NCI-H69 (cell line): ENCODE measurements at places on chromosomes 5 and 9.

DNA sequence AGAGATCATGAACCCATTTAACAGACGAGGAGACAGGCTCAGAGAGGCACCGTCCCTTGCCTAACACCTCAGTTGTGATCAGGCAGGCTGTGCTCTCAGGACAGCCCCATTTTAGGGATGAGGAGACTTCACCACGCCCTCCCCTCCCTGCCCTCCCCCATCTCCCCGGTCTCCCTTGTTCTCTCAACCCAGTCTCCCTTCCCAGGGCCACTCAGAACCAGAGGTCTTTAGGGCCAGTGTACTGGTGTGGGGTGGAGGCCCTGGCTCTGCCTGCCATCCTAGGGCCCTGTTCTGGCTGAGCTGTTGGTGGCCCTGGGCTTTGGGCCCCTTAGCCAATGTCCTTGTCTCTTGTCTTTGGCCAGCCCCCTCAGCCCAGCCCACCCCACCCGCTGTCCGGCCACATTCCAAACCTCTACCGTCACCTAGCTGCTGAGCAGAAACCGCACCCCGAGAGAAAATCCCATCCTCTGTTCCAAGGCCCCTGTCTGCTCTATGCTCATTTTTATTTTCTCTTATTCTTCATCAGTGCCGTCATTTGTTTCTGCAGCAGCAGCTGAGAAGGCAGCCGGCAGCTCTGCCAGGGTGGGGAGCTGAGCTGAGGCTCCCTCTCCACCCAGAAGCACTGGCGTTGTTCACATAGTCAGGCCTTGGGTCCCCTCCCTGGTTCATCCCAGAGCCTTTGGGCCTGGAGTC is 33.9 kb downstream of the OLFML2A start:
- DNase-seq = no peak

- DNase-seq = no peak
Observed at GRCh38 chr9:73515216-73515615, 363.6 kb downstream of the ANXA1 start.

- DNase-seq = no peak
Observed at GRCh38 chr5:160097991-160098390, 21.3 kb downstream of the PWWP2A start.

- DNase-seq = no peak
Observed at GRCh38 chr5:112711436-112711835, 26.2 kb upstream of the APC start.
